Stimulated activated CD8-positive, alpha-beta memory T cell treated with anti-CD3 and anti-CD28 coated beads, Interleukin-4, amount 100 ng/mL, for 4 hours (primary cell): ENCODE measurements at places on chromosomes 11 and 22.

DNA sequence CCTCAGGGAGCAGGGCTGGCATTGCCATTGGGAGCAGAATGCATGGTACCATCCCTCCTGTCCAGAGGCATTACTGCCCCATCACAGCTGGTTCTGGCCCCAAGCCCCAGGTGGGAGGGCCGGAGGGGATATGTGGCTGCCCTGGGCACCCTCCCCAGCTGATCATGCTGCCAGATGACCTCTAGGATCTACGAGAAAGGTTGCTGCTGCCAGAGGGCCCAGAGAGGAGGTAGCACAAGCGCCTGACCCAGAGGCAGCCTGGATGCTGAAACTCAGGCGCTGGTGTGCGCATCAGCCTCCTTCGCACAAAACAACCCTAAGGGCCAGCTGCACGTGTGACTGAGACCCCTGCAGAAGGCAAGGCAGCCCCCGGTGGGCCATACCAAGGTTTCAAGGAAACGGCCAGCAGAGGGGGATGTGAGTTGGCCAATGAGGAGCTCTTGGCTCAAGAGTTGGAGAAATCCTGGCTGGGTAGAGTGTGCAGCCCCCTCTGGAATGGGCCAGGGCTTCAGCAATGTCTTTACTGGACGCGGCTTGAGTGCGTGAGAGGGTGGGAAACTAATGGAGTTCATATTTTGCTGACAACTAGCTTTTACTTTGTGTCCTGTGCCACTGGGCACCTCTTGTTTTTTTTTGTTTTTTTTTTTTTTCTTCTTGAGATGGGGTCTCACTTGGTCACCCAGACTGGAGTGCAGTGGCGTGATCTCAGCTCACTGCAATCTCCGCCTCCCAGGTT is 88.3 kb upstream of the PARVA start:
- no peak for DNase-seq

GRCh38 chr22:38213319-38213989 is 11.7 kb downstream of the MAFF start:
- no peak for DNase-seq

- DNase-seq = no peak
Measured at GRCh38 chr11:68256331-68256741, 15.4 kb downstream of the C11orf24 start.

GRCh38 chr22:46042786-46043185 is 65.8 kb upstream of the WNT7B start:
- DNase-seq = no peak
